ENCODE measurements at places on chromosomes 3 and 15. TPM values are rescaled to one million over a fixed set of nuclear protein-coding genes. Genes with fewer than 3 reads are reported as not detected.
A peak's percentile ranks its signal among the peaks of the same experiment; 100 is the strongest.

DNA sequence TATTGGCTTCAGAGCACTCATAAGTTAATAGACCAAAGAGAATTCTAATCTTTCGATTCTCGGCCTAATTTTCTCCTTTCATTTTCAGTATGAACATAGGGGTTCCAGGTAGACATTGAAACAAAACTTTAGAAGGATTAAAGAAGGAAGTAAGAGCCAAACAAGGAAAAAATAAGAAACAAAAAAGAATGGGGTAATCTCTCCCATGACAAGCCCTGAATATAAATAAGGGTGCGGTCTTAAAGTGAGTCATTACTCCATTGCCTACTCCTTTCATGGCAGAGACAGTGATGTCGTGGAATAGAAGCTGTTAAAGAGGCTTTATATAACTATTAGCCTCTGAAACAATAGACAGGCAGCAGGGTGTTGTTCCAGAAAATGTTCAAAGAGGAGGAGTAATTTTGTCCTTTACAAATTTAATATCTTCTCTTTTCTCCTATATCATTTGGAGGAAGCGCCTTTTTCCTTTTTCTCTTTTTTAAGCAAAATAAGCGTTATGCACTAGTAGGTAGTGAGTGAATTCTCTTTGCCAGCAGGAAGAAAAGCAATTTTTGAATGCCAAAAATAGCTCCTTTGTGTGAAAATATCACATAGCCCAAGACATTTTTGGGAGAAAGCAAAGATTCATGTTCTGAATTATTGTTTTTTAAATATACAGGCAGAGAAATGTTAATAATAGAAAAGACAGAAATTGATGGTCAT, 607.9 kb upstream of the KCNMB2 start:
- DNase-seq: no peak

GRCh38 chr15:77710637-77711036, 77.9 kb upstream of the LINGO1 start:
- DNase-seq: no peak

- DNase-seq: no peak
These were observed 332.2 kb downstream of the LPP start for GRCh38 chr3:188486126-188486525.

DNA sequence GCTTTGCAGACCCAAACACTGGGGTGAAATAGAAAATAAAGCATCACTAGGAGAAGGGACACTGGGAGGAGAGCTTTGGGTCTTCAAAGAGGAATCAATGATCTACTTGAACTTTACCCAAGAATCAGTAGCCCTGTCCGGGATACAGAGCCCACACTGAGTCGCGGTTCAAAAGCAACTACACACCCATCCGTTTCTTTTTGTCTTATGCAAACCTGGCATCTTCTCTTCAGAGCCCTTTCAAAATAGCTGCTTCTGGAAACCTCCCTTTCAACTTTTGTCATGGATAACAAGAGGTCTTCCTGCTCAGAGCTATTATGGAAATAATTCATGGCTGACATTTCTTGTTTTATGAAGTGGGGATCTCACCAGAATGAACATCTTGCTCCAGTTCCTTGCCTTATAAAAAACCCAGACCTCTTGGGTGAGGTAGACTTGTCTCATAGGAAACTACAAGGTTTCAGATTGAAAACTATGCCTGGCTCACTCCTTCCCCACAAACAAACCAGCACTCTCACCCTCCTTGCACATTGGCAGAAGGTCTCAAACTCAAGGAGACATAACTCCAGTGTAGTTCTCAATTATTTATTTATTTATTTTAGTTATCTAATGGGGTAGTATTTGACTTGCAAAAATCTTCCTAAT, 115.1 kb upstream of the ARHGEF3 start:
- no peak for DNase-seq

- DNase-seq: peak; percentile 52
These were observed 47.3 kb downstream of the EIF3J start for GRCh38 chr15:44584162-44584749.

DNA sequence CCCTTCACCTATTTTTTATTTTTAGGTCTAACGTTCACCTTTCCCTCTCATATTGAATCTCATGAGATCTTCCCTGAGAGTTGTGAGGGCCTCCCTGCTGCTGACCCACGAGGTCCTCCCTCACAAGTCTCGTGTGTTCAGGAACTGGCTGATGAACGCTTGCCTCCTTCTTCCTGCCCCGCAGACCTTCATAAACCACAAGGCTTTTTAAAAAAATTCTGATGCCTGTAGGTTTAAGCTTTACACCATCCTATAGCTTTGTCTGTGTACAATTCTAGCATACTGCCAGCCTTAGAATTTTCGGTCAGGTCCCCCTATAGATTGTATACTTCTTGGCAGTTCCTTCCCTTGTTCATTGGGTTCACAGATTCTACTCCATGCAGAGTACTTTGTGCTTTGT, 50.5 kb downstream of the CHST2 start:
- DNase-seq: no peak

DNA sequence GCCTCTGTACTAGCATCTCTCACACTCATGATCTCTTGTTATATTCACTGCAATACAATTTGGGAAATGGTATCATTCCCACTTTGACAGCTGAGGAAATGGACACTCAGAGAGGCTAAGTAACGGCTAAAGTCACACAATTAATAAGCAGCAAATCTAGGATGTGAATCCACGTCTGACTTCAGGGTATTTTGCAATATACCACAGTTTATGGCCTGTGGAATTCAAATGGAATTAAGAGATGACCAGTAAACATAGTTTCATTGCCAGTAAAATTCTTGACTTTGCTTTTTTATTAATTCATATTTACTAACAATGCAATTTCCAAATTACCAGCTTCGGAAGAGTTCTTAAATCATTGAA, 61.1 kb downstream of the CCNL1 start:
- no peak for DNase-seq

DNA sequence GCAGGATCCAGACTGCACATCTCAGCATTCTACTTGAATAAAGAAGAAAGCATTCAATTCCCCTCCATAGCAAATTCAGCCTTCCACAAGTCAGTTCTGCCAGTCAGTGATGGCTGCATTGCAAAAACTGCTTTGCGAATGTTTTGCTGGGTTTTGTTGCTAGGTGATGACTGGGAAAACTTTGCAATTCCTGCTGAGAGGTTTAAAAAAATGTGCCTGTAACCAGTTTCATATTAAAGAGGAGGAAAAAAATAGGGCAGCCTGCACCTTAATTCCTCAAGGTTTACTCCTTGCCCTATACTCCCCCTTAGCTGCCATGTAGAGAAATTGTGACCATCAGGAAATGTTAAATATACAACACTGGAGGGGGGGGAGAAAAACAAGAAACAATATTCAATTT, 225.6 kb upstream of the ATP11B start:
- DNase-seq: no peak

DNA sequence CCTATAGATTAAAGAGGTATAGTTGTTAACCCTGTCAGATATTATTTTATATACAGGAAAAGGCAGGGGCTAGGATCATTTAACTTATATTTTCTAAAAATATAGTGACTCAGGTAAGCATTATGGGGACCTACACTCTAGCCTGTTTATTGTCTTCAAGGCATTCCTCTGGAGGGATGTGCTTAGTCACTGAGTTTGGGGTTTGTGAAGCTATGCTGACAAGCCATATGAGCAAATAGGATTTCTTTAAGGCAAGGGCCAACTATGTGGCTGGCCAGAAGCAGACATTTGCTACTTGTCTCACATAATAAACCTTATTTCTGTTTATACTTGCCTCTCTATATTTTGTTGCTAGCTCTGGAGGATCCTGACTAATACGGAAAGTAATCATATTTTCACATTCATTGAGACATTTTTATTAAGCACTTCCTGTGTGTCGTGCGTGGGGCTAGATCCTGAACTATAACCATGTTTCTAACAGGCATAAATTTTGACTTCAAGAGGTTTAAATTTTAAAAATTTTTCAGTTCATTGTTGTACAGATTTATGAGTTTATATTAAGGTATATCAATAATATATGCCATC, 153.4 kb downstream of the OTOL1 start:
- no peak for DNase-seq

DNA sequence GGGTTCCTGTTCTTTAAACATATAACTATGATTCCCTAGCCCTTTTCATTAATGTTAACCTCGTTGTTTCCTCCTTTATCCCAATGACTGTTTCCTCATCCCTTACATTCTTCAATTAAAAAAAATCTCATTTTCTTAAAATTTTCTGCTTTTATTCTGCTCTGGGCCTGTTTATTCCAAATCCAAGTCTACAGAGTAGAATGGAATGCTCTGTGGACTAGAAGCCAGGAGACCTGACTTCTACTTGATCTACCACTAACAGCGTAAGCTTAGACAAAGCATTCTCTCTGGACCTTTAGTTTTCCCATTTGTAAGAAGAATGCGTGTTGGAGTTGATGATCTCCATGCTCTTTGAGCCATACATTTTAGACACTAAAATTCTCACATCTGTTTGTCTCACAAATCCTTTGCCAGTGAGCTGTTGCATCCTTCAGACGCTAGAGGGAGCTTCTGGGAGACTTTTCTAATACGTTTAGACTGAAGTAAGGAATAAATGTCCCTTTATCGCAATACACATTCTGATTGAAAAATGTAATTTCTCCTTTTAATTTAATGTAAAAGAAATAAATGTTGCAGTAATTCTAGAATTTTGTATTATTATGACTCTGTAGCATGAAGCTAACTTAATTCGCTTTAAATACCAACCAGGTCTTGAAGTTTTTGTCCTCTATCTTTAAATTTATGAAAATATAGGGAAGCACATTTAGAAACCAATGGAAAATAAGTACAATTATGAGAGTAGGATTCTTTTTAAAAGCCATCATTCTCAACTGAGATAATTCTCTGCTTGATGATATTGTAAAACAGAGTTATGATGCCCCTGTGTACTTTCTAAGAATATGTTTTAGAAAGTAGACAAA, 21.7 kb upstream of the GMNC start:
- DNase-seq: peak; percentile 2

GRCh38 chr3:143885780-143886427, 37.6 kb upstream of the SLC9A9 start:
- DNase-seq: peak; percentile 32

GRCh38 chr3:194998417-194998816, 272.5 kb downstream of the XXYLT1 start:
- no peak for DNase-seq

GRCh38 chr3:188700918-188701317, 470.9 kb upstream of the TPRG1 start:
- DNase-seq: no peak

DNA sequence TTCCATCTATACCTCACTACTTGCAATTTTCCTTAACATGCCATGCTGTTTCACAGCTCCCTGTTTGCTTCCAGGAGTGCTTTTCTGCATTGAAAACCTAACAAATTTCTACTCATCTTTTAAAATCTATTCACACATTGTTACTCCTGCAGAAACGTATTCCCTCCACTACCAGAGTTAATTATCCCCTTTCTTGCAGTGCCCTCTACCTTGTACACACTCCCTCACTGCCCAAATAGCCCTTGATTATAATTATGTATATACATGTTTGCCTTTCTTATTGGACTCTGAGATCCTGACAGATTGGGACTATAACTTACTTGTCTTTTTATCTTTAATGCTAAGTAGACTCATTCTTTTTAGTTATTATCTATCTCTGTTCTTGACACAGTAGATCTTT, 325.0 kb downstream of the OXSM start:
- DNase-seq: no peak

TIMP4 gene
- not detected for total RNA-seq

GPR176 gene
- not detected for total RNA-seq

CYP19A1 gene
- total RNA-seq: not detected

P3H2 gene
- not detected for total RNA-seq

AQP9 gene
- total RNA-seq: 0.32 TPM
